ENCODE measurements at places on chromosomes 12 and 14.

GRCh38 chr14:93318927-93319326, 13.9 kb downstream of the BTBD7 start:
- DNase-seq: no peak

DNA sequence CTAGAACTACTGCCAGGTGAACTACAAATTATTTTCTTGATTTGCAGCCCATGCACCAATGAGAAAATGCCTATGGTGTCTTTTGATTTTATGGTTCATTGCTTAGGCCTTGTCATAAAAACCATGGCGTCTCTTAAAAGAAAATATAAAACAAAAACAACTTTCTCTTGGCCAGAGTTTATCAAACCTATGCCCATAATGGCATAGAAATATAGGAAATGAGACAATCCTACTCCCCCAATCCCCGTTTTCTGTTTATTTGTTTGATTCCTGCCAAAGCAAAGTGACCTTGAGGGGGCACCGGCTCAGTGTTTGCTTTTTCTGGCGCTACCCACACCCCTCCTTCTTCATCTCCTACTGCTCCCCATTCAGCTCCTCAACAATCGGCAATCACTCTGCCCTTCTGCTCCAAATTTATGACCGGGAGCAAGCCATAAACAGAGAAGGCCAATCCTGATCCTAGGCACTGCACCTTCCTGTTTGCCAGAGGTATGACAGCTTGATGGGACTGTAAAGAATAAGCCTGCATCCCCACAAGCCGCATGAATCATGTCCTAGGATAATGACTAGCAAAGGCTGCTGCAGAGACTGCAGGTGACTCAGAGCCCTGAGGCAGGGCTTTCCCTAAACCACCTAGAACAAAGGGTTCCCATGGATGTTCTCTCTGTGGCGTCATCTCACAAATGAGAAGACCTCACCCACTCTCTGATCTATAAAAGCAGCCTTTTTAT, 874.9 kb downstream of the NRXN3 start:
- DNase-seq: no peak

DNA sequence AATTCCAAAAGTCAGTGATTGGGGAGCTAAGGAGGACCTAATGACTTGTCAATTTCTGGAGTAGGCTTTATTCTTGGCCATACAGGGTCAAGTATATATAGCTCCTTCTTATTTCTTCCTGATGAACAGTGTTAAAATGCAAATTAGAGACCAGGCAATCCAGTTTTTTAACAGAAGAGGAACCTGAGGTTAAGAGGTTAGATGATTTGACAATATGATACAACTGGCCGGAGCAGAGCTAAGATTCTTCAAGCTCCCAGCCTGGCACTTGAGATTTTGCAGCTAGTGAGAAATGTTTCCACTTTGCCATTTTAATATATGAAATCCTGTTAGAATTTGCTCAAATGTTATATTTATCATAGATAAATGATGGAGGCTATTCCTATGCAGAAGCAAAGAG, 204.0 kb downstream of the SSPN start:
- no peak for DNase-seq

GRCh38 chr12:104520242-104520900, 63.6 kb downstream of the CHST11 start:
- peak; percentile 58 for DNase-seq

DNA sequence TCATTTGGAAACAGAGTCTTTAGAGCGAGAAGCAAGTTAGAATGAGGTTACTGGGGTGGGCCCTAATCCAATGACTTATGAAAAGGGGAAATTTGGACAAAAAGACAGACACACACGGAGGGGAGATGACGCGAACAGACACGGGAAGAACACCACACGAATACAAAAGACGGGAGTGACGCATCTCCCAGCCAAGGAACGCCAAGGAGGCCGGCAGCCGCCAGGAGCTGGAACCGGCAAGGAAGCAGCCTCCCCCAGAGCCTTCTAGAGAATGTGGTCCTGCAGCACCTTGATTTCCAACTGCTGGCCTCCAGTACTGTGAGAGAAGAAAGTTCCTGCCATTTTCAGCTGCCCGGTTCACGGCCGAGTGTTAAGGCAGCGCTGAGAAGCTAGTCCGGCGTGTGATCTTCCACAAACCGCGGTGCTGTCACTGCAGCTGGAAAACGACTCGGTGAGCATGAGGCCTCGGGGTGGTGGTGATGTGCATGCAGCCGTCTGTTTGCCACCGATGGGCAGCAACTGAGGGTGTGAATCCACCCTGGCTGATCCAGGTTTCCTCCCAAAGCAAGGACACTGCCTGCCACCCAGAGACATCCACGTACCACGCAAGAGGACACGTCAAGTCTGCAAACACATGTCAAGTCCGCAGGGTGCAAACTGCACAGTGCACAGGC, 124.5 kb downstream of the NCOR2 start:
- no peak for DNase-seq

GRCh38 chr12:41709012-41709411, 435.7 kb downstream of the GXYLT1 start:
- no peak for DNase-seq

DNA sequence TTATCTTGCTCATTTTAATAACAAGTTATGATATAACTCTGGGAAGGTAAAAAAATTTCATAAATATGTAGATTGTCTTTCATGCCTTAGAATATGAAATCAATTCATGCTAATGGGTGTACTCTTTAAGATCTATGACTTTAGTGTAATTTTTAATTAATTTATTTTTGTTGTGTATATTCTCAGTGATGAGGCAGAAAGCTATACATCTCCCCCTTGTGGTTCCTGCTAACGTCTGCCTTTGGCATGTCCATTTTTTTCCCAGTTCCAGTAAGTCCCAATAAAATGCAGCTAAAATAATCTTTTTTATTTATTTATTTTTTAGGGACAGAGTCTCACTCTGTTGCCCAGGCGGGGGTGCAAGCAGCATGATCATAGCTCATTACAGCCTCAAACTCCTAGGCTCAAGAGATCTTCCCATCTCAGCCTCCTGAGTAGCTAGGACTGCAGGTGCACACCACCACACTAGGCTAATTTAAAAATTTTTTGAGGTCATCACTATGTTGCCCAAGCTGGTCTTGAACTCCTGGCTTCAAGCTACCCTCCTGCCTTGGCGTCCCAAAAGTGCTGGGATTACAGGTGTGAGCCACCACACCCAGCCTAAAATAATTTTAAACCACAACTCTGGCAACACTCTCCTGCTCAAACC, 3.3 kb upstream of the CHURC1 start:
- no peak for DNase-seq

GRCh38 chr12:51548241-51548640, 42.8 kb upstream of the SCN8A start:
- DNase-seq: no peak

DNA sequence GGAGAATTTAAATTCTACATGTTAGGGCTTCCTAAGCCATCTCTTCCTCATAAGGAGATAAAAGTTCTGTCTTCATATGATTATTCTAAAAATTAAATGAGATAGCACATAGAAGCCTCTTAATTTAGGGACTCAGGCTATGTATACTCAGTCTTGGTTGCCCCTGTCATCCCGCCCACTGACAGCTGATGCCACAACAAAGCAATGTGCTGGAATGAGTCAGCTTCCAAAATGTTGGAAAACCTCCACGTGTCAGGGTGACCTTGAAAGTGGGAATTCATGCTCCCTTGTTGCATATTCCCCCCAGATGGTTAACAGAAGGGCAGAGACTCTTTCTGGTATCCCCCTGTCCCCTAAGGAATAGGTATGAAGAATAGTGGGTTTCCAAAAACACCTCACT, 238.0 kb upstream of the DDHD1 start:
- DNase-seq: no peak

DNA sequence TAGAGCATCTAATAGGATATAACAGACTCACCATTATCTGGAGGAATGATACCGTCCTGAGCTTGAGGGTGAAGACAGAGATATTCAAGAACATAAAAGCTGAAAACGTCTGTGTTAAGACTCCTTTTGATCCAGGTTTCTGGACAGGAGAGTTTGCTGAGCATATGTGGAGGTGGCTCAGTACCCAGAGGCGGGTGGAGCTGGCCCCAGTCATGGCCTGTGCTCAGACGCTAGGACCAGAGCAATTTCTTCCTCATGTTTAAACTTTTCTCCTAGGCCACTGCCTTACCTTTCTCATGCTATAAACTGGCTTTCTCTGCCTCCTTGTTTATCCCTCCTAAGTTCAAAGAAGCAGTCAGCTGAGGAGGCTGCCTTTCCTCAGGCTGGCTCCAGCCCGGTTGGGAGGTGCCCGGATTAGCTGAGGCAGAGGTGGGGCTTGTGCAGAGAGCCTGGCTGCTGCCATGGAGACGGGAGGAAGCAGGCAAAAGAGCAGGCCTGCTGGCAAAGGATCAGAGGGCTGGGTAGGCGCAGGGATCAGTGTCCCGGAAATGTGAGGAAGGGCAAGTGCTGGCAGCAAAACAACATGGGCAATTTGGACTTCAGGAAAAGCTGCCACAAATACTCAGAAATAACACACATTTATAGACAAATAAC, 13.7 kb downstream of the COA8 start:
- DNase-seq: no peak

- DNase-seq: peak; percentile 48
Observed at GRCh38 chr12:92186038-92186470, 40.4 kb upstream of the BTG1 start.

GRCh38 chr12:130754234-130754901, 38.3 kb upstream of the RIMBP2 start:
- DNase-seq: no peak

- no peak for DNase-seq
Observed at GRCh38 chr14:57848353-57848752, 17.5 kb downstream of the SLC35F4 start.

- DNase-seq: no peak
Observed at GRCh38 chr12:52772188-52772587, 5.0 kb downstream of the KRT76 start.

DNA sequence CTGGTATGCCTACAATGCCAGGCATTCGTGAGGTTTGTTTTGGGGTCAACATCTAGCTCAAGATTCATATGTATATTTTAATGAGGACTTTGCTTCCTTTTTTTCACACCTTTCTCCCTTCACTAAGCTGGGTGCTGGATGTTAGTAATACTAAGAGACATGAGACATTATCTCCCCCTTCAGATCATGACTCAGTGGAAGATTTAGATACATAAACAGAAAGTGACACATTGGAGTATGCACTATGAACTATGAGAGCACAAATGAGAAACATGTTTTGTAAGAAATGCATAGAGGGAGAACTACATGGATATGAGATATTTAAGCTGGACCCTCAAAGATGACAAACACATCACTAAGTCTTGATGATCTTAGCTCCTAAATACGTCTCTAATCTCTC, 286.3 kb downstream of the RPAP3 start:
- no peak for DNase-seq

GRCh38 chr12:70664465-70664881, 27.2 kb upstream of the PTPRB start:
- no peak for DNase-seq

DNA sequence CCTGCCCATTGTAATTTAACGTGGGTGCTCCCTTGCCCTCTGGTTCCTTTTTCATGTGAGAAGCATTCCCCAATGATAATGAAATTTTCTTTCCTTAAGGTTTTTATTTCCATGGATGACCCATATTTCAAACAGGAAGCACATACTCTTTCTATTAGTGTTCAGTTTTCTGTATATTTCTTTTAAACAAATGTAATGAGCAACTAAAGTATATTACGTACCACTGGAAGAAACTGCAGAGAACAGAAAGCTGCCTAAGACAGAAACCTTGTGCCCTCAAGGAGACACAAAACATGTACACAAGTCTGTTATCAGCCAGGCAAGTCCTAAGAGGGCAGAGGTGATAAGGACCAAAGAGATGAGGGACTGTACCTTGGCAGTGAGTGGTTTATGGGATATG, 414.9 kb downstream of the ETNK1 start:
- DNase-seq: no peak

- DNase-seq: no peak
Observed at GRCh38 chr14:78048120-78048519, 122.1 kb upstream of the NRXN3 start.

- no peak for DNase-seq
Observed at GRCh38 chr14:61569812-61570548, 125.3 kb upstream of the HIF1A start.

DNA sequence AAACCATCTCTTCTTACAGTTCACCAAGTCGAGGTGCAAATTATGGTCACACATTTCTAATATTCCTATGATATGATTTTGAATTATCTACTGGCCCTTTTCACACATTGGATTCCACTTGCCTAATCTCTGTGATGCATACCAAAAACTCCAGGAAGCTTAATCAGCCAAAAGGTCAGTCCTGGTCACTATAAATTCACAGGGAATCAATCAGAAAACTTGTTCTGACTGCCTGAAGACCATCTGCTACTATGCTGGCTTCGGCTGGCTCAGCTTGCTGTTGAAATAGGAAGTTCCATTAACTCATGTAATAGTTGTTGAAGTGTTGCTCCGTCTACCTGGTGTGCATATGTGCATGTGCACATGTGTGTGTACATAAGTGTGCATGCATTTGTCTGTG, 142.8 kb upstream of the FLRT2 start:
- no peak for DNase-seq

DNA sequence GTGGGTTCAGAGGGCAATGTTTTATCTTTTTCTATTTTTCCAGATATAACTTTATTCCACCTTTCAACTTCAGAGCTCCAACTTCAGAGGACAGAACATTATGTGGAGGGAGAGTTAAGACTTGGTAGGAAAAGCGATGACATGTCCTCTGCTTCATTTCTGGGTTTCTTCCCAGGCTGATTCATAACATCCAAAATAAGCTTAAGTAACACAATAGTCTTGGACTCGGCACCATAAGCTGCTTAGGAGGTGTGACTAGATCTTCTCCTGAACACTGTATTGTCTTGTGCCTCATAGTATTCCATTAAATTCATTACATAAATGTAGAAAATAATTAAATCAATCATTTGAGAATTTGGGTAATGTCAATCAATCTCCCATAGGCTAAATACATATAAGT, 95.5 kb upstream of the PDE3A start:
- no peak for DNase-seq

GRCh38 chr12:26196421-26196716, 996 bp downstream of the SSPN start:
- no peak for DNase-seq

DNA sequence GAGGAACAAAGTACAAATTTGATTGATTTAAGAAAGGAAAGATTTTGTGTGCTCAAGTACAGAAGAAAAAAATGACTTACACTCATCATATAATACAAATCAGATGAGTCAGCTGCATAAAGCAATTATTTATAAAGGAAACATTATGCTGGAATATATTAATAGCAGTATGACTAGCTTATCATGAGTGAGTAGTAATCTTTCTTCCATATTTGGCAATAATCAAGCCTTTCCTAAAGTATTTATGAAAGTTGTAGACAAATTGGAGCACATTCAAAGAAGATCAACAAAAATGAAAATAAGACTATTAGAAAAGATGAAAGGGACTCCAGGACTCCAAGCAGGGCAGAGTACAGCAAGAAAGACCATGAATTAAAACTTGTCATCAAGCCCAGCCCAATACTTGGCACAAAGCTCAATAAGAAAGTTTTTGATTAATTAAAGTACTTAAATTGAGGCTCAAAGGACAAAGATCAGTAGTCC, 32.8 kb downstream of the CCER1 start:
- no peak for DNase-seq

DNA sequence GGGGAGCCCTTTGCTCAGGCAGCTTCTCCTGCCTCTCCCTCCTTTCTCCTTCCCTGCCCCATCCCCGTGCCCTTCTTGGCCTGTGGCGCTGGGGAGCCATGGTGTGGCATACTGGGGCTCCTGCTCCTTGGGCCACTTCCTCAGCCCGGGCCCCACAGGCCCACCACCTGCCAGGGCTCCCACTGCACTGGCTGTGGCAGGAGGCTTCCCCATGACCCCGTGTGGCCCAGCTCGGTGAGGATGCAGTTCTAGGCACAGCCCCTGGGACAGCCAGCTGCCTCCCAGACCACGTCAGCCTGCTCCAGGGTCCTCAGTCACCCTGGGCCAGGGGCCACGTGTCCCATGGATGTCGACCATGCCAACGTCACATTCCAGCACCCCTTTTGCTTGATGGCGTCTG, 13.0 kb upstream of the AMN start:
- DNase-seq: no peak

All from stimulated activated naive B cell treated with anti-CD40 and anti-IgM and Interleukin-4, amounts not matched to agents 10 μg/mL and 1 μg/mL and 100 μg/mL, for 72 hours (primary cell).